ENCODE measurements at places on chromosomes 1 and 21. TPM values are rescaled to one million over a fixed set of nuclear protein-coding genes. Genes with fewer than 3 reads are reported as not detected.

JTB gene
- 220 TPM for total RNA-seq

HOOK1 gene
- 8.9 TPM for total RNA-seq

NBPF10 gene
- total RNA-seq = 1.4 TPM

FOXO6 gene
- total RNA-seq = 0.67 TPM

PIK3CD gene
- total RNA-seq = 40.7 TPM

FMO5 gene
- total RNA-seq = 0.38 TPM

UAP1 gene
- 44.9 TPM for total RNA-seq

NBPF4 gene
- not detected for total RNA-seq

LIN9 gene
- total RNA-seq = 3.8 TPM

ZNF593OS gene
- not detected for total RNA-seq

S100A7 gene
- not detected for total RNA-seq

UMODL1 gene
- total RNA-seq = not detected

SPATA45 gene
- total RNA-seq = not detected

PGLYRP4 gene
- total RNA-seq = 0.07 TPM

Measured in kidney epithelial cell (primary cell).